ENCODE measurements at places on chromosomes 5 and 9.
A peak's percentile ranks its signal among the peaks of the same experiment; 100 is the strongest.

- no peak for DNase-seq
Measured at GRCh38 chr9:34139477-34140146, 13.1 kb upstream of the DCAF12 start.

DNA sequence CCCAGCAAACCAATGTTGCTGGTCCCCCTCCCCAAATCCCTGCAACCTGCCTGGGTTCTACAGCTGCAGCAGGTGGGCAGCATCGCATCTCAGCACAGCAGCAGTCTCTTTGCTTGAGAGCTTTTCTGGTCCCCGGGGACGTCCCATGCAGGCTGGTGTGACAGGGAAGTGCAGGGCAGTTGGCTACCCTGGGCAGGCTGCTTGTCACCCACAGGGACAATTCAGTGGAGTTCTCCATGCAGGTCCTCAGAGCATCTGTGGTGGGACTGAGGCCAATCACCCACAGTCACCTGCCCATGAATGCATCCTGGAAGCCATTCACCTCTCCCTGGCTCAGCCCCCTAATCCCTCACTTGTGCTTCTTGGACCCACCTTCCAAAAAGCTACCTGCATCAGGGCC, 43.9 kb upstream of the SEMA4D start:
- no peak for DNase-seq

DNA sequence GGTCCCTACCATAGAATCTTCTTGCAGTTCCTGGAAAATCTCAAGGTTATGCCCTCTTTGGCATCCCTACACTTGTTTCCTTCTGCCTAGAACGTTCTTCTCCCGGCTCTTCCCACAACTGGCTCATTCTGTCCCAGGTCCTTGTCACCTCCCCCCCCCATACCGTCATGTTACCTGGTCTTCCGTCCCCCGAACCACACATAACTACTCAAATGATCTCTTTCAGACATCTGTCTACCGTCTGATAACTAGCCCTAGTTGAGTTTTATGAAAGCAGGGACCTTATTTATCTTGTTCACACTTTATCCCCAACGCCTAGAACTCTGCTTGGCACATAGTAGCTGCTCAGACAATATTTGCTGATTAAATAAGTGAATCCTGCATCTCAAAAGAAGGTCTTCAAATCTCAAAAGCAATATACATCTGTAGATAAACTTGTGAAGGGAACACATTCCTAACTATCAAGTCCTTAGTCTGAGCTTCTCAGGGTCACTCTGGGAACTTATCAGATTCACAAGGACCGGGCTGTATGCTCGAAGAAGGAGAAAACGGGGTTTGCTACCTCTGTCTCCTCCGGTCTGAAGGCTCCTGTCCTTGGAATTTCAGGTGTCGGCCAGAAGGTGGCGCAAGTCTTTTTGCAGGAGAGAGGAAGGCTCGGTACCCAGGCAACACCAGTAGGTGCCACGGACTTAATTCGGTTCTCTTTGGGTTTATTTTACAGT, 30.0 kb downstream of the LCP2 start:
- peak; percentile 74 for DNase-seq

DNA sequence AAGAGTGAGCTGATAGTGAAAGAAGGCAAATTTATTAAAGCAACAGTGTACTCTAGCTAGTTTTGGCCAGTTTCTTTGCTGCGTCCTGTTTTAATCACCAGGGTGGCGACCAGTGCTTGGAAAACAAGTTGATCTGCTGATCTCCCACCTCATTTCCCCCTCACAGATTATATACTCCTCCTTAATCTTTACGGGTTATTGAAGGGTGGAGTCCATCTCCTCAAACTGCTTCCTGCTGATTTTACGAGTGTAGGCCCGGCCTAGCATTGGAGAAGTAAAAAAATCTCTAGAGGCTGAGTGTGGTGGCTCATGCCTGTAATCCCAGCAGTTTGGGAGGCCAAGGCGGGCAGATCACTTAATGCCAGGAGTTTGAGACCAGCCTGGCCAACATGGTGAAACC, 14.0 kb upstream of the CFAP95 start:
- DNase-seq: no peak

DNA sequence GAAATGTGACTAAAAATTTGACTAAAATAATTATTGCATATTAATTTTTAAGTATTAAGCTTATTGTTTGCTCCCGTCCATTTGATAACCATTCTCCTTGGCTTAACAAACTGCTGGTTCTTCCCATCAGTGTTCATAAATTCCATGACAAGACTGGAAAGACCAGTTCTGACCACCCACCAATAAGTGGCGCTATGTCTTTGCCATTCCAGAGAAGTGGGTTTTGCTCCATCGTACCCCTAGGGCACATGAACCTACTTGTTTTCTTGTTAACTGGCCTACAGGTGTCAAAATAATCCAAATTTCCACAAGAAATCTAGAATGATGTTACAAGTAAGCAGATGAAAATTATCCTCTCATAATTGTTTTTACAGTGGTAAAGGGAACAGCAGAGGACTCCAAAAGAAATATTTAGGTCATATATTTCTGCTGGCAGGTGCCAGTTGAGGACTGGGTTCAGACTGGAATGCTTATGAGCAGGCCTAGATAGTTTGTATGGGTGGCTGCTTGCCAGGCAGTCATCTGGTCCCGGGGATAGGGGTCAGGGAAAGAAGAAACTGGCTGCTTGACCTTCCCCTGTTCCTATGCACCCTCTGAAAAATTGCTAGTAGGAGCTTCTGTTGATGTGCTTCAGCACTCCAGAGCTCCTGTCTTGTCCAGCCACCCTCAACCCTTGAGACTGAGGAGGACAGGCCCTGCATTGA, 283.1 kb upstream of the ADAMTSL1 start:
- DNase-seq: no peak

GRCh38 chr5:139552893-139553575, 8.1 kb upstream of the UBE2D2 start:
- no peak for DNase-seq

GRCh38 chr5:171813813-171814490, 28.3 kb downstream of the SMIM23 start:
- no peak for DNase-seq

DNA sequence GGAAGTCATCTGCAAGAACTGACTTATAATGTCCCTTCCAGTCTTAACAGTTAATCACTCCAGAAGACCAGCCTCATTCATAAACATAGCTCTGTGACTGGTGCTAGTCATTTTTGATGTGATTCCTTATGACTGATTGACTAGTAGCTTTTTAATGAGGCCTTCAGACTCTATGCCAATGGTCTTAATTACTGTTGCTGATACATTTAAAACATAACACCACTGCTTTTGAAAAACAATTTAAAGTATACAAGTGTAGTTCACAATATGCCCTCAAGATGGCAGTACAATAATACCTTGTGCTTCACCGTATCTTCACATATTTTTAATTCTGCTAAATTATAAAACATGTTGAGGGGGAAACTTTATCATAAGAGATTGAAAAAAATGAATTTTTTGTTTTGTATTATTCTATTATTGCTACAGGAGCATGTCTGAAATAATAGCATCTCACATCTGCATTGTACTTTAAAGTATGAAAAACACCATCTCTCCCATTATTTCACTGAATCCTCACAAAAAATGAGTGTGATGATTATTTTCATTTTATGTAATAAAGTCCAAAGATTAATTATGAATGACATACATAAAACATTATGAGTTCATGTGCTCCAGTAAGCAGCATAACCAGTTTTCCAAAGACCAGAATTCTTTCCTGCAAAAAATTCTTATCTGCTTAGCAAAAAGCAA, 55.2 kb upstream of the SHISAL2B start:
- DNase-seq: no peak

GRCh38 chr9:125434986-125435775, 173.6 kb downstream of the GAPVD1 start:
- DNase-seq: no peak

GRCh38 chr9:93588641-93589609, 12.5 kb downstream of the PHF2 start:
- DNase-seq: no peak

- DNase-seq: no peak
Measured at GRCh38 chr5:110687485-110687884, 39.0 kb downstream of the TMEM232 start.

DNA sequence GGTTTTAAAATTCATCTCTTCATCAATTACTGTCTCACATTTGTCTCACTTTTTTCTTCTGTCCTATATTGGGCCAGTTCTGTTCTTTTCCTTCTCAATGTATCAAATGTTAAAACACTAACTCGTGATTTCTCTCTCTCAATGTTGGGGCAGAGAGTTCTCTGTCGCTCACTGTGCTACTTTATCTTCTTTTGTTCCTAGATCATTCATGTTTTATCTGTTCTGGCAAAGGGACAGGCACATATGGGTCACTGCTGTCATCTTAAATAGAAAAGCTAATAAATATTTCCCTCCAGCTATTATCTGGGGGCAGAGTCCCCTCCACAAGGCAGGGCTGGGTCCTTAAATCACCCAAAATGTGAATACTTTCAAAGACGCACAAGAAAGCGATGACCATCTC, 214.0 kb downstream of the PTTG1 start:
- no peak for DNase-seq

- no peak for DNase-seq
Measured at GRCh38 chr5:138538943-138539627, 4.0 kb downstream of the ETF1 start.

GRCh38 chr9:133690081-133690561, 48.0 kb downstream of the SARDH start:
- no peak for DNase-seq

- DNase-seq: no peak
Measured at GRCh38 chr9:123424552-123425225, 68.7 kb downstream of the CRB2 start.

DNA sequence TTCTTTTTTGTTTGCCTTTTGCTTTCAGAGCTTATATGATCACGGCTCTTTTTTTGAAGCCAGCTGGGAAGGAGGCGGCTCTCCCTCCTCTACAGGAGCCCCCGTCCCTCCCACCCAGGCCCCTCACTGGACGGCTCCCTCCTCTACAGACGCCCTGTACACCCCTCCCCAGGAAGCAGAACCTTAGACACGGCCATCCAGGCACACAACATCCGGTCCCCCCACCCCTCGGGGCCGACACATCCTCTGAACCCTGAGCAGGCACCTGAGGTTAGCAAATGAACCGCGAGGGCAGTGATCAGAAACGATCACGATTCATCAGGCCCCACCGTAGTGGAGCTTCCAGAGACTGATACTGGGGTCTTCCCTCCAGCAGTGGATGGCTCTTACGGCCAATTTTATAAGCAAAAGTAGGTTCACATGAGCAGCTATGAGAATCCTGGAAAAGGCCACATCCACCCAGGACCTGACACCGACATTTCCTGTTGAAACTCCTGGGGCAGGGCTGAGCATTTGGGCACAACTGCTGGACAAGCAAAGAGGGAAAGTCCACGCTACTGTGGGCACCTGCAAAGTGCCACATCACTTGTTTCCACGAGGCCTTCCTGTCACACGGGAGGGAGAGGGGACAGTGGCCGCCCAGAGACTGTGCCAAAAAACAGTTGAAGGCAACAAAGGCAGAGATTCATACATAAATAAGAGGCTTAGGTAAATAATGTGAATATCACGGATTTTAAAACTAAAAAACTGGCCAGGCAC, 78.9 kb downstream of the SEMA4D start:
- peak; percentile 72 for DNase-seq

- no peak for DNase-seq
Measured at GRCh38 chr9:83584995-83585394, 37.9 kb upstream of the IDNK start.

DNA sequence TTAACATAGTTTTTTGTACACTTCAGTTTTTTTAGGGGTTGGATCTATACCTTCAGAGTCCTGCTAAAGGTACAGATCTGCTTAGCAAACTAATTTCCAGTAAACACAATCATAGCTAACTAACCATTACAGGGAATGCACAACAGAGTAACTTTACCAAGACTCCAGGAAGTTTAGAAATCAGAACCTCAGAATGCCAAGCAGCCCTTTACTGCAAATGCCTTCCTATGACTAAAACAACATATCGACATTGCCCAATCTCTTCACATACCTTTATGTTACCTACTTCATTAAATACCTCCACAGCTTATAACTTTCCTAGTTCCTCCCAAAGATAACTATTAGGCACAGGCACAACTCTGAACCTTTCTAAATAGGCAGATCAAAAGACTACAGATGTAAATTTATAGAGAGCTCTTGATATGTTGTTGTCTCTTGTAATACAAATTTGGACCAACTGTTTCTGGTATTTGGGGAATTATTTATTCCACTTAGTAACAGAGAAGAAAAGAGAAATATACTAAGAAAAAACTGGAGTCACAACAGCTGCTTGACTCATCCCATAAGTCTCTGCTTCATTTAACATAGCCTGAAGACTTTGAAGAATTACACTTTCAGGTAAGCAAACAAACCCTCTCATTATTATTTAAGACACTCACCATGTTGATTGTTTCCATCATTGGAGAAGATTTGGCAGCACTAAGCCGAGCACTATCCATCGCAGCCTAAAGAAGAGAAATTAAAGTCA, 46.0 kb upstream of the OR2K2 start:
- no peak for DNase-seq
